ENCODE measurements at places on chromosomes 5 and 9.

DNA sequence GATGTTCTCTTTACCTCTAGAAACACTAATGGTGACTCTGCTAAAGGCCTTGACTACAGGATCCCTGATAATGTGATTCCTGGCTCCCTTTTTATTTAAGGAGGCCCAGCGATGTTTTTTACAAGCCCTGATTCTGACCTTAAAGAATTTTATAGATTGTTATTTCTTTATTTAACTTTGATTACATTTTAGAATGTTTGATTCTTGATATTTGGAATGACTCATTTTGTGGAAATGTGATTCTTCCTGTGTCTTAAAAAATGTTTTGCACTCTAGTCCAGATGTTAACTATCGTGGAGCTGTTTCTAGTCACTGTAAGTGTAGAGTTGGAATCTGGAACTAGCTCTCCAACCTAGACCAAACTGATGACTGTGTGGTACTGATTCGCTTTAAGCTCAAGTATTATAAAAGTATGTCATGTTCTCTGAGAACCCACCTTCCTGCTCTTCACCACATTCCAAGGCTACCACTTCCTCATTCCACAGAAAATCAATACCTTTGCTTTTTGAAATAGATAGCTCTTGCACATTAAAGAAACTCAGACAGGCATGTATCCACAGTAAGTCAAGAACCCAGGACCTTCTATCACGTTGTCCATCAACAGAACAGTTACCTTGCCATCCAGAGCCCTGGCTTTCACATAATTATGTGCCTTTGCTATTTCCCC lies 65.2 kb downstream of the JMY start:
- no peak for DNase-seq

DNA sequence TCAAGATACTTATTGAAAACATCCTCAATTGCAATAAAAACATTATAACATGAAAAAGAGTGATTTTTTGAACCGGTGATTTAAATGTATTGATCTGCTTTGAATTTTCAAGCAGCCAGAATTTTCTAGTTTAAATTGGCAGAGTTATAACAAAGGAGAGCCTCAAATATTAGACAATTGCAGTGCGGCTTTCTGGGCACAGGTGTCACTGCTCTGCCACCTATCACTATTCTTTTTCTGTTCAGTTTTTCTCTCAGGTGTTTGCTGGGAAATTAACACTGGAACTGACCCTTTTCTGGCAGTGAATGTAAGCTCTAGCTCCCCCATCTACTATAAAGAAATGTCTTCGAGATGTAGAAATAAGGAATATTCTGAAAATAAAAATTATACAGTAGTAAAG lies 23.0 kb downstream of the ZBED3 start:
- no peak for DNase-seq

- no peak for DNase-seq
Observed at GRCh38 chr5:9388941-9389674, 156.8 kb downstream of the SEMA5A start.

GRCh38 chr5:63170486-63170885 lies 591.9 kb downstream of the LRRC70 start:
- no peak for DNase-seq

DNA sequence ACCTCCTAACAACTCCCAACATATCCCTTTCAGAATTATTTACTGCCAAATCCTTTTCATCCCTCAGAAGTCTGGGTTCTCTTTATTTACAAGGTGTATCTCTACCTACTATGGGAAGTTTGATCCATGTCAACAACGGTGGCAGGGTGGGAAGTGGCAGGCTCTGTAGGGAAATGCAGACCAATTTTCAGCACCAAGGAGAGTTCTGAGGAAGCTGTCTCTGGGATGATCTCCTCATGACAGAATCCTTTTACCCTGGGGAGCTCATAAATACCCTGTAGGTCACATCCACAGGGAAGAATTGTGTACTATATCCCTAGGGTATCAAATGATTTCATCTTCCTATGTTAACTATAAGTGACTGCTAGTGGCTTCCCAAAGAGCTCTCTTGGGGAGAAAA lies 107.8 kb upstream of the NEK6 start:
- no peak for DNase-seq

DNA sequence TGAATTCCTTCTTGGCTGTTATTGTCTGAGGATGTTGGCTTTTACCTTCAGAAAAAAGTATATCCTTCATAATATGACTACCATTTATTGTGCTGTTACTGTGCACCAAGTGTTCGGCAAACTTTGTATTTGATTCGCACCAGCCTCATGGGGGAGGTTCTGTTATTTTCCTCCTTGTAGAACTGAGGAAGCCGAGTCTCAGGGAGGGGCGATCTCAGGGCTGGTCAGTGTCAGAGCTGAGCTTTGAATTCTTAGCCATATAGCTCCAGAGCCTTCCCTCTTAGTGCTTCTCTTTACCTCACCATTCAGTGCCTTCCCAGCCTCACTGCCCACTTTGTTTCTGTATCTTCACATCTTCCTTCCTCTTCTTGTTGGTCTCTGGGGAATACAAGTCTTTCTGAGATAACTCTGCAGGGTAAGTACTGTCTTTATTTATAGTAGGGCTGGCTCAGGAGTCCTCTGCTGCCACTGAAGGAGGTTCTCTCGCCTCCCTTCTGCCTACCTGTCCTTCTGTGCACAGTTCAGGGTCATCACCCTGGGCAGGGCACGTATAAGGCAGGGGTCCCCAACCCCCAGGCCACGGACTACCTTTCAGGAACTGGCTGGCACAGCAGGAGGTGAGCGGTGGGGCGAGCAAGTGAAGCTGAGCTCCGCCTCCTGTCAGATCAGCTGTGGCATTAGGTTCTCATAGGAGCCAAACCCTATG lies 48.4 kb downstream of the GALNT10 start:
- no peak for DNase-seq

- DNase-seq: no peak
Observed at GRCh38 chr9:118946669-118947068, 422.6 kb downstream of the BRINP1 start.

GRCh38 chr5:76252437-76252836 lies 150.6 kb upstream of the IQGAP2 start:
- no peak for DNase-seq

- DNase-seq: no peak
Observed at GRCh38 chr5:126542441-126542840, 52.6 kb downstream of the ALDH7A1 start.
